Breast epithelium (tissue), 4 donors: ENCODE measurements at places on chromosomes 7 and 10.
A peak's percentile ranks its signal among the peaks of the same experiment; 100 is the strongest.

DNA sequence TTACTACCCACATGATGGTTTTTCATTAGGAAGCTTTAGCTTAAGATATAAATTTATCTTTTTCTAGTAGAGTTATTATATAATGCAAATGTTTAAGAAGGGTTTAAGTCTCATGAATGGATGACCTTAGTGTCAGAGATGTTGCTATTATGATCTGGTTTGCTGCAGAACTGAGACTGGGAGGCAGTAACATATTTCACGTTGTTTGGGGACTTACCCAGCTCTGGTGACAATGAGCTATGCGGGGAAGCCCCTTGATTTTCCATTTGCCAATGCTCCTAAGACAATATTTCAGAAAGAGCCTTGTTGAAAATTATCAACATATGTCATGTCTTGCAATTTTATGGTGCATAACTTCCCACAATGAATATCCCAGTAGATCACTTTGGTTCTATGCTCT, 754.6 kb downstream of the REEP3 start:
- DNase-seq: no peak

- no peak for DNase-seq
These were observed 41.4 kb downstream of the GSDME start for GRCh38 chr7:24715661-24716479.

DNA sequence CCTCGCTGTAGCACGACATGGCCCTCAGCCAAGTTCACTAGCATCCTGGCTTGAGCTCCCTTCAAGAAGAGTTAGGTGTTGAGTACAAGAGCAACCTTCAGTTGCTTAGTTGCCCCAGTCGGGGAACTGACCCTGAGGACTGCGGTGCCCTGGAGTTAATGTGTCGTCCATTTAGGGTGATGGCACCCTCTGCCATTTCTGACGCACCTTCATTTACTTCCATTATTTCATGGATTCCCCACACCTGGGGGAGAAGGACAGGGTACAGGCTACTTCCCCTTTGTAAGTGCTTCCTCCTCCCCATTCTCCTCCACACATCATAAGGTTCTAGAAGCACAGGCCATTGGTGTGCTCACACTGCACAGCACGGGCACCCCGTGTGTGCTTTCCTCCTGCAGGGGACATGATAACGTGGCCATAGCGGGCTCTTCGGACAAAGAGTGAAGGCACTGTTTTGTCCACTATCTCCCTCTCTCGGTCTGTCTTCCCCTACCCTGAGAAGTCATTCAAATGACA, 1.8 kb downstream of the ALOX5 start:
- DNase-seq: no peak

DNA sequence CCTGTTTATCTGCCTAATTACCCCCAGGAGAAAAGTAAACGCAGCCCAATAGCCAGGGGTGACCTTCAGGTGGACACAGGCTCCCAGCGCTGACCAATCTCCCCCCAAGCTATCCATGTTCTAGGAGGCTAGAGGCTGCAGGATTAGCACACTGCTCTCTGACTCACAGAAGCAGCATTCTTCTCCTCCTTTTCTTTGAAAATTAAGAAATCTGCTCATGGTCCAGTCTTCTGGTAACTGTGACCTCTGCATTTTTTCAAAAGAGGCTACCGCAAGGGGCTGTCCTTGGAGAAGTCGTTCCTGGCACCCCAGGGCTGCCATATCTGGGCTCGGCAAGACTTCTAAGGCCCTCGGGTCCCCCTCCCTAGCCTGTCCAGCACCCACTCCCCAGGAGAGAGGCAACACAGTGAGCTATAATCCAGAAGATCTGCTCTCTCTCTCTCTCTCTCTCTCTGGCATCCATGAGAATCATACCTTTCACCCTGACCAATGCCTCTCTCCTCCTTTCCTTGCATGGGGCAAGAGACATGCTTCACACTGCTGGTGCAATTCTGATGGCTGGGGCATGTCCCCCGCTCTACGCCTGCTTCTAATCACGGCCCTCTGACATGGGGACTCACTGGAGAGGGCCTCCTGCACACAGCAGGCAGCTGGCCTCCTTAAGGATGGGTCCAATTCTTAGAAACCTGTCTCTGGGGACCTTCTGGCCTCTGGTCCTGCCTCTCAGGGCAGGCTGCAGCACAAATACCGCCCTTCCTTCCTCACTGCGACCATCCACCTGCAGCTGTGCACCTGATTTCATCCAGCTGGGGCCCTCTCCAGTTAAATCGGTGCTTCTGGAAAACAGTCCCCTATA, 27.3 kb downstream of the ANXA11 start:
- DNase-seq: no peak

DNA sequence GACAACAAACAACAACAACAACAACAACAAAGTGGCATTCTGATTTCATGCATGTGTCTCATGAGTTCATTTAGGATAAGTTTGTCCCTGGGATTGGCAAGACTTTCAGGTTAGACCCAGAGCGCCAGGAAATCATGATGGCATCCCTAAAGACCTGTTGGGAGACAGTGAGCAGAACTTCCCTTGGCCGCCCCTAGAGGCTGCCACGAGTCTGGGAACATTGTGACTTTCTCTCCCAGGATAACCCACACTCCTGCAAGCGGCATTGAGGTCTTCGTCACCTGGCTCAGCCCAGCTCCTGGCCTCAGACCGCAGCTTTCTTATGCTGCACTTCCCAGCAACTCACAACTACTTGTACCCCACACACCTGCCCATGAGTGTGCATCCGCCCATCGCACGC, 80.5 kb upstream of the RNF32 start:
- DNase-seq: no peak

DNA sequence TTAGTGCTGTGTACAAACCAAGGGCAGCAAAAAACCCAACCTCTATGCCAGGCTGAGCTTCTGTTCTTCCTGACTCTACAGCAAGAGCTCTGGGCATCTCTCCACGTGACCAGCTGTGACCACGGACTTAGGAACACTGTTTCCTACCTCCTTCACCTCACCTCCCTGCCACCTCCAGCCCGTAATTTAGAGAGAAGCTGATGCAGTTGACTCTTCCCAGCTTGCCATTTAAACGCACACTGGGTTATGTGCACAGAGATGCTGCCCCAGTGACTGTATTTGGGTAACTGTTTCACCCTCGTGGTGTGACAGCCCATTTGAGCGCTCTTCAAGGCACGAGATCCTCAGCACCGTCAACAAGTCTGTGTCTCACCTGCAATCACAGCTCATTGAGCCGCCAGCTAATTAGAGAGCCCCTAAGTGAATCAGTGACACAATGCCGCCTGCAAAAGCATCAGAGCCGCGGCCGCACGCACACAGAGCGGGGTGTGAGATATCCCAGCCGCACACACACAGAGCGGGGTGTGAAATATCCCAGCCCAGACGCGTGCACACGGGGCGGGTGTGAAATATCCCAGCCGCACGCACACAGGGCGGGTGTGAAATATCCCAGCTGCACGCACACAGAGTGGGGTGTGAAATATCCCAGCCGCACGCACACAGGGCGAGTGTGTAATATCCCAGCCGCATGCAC, 319.7 kb downstream of the PTPRN2 start:
- DNase-seq: peak; percentile 7

DNA sequence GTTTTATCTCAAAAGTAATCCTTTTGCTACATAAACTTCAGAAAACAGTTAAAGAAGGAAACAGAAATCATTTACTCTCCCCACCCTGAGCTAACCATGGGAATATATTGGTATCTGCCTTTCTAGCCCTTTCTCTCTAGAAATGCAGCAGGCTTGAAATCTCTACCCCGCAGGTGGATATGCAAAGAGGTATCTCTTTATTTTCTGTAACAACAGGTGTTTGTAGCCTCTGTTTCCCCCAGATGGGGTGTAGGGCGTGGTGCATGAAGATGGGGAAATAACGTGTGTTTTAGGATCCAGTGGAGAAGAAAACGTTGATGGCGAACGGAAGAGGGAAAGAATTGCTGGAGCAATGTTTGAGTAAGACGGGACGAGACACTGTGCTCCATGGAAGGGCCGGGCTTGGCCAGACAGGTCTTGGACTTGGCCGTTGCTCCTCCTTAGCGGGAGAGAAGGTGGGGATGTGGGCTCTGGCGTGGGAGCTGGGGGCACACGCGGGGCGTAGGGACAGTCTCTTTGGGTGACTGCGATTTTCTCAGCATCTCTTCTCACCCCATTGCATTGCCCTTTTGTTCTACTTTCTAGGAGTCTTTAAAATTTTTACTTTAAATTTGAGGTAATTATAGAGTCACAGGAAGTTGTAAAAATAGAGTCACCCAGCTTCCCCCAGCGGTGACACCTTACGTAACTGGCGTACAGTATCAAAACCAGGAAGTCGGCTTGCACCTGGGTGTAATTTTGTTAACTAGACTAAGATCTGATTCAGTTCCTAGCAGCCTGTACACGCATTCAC, 82.9 kb downstream of the ELFN1 start:
- no peak for DNase-seq

GRCh38 chr7:23743226-23743625, 33.2 kb downstream of the STK31 start:
- DNase-seq: no peak

DNA sequence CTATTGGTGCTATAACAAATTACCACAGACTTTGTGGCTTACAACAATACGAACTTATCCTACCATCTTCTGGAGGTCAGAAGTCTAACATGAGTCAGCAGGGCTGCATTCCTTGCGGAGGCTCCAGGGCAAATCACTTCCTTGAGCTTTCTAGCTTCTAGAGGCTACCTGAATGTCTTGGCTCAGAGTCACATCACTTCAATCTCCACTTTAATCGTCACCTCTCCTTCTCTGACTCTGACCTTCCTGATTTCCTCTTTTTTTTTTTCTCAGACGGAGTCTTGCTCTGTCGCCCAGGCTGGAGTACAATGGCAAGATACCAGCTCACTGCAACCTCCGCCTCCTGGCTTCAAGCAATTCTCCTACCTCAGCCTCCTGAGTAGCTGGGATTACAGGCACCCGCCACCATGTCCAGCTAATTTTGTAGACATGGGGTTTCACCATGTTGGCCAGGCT, 44.6 kb upstream of the ANAPC16 start:
- DNase-seq: peak; percentile 79

DNA sequence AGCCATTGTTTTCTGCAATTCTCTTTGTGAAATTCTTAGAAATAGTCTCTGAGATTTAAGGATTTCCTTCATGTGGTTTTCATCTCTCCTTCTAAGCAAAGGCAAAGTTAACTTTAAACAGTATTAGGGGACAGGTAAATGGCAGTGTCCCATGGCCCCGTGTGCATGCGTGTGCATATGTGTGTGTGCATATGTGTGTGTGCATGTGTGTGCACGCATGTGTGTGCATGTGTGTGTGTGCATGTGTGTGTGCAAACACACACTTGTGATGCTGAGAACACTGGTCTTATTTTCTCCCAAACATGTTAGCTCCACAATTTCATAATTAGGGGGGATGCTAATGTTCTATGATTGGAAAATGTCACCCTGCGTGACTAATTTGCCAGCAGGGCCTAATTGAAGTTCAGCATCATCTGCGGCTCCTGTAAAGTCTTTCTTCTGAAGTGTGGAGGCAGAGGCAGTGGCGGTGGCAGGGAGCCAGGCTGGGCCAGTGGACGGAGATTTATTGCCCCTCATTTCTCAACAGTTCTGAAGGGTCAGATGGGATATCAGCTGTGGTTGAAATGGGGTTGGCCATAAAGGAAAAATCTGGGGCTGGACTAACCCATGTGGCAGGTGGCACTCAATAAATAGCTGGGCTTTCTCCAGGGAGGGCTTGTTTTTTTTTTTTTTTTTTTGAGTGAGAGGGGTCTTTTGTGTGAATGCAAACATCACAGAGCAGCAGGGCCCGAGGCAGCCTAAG, 289.3 kb upstream of the PODXL start:
- no peak for DNase-seq

DNA sequence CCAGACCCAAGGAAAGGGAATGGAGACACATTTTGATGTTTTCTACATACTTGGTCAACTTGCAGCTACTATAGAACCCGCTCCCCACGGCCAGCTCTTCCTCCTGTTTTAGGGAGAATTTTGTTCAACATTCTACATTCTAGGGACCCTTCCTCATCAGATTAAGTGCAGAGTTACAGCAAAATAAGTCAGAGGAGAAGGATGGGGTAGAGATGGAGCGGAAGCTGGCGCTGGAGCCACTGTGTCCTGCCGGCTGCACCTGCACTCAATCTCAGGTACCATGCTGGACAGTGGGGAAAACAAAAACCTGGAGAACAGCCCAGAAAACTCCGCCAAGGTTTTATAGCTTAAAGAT, 79.4 kb upstream of the EN2 start:
- no peak for DNase-seq

- DNase-seq: peak; percentile 0
These were observed 1.9 kb downstream of the VIPR2 start for GRCh38 chr7:159142730-159143129.

DNA sequence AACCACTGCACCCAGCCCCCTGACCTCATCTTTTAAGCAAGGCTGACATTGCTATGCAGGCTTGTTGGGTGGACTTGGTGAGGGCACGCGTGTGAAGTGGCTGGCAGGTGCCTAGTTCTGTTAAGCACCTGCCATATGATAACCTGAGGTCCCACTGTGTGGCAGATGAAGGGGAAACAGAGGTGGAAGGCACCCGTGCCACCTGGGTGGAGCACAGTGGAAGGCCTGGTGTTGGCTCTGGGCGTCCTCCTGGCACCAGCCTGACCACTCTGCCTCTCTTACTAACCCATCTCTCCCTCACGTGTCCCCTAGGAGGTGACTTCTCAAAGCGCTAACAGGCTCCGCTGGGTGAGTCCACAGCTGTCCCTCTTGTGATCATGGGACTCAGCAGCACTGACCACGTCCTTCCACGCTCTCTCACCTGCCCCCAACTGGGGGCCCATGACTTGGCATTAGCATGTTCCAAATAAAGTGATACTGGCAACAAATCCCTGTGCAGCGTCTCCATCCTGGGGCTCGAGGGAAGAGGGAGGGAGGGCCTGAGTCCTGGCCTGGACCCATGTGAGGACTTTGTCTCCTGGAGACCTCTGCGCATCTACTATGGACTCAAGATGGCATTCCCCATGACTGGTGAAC, 4.6 kb upstream of the ZNF862 start:
- DNase-seq: no peak

GRCh38 chr10:34727595-34728033, 87.5 kb downstream of the PARD3 start:
- DNase-seq: peak; percentile 53

DNA sequence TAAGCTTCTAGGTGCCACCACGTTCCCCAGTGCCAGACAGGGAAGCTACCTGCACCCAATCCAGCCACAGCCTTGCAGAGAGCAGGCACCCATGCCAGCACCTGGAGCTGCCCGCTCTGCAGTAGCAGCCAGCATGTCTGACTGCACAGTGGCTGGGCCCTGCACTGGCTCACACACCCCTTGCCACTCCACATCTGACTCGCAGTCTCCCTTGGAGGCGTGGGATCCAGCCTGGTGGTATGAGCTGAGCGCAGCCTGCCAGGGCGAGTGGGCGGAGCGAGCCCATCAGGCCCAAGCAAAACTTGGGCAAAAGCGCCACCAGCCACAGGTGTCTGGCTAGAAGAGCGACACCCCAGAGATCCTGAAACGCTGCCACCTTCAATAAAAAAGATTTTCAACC, 30.1 kb downstream of the CRTAC1 start:
- no peak for DNase-seq
